HT1080 (cell line): ENCODE measurements at places on chromosomes 7 and 10. TPM values are rescaled to one million over a fixed set of nuclear protein-coding genes. Genes with fewer than 3 reads are reported as not detected.

The FGFBP3 gene
- 1.4 and 2.9 TPM in 2 replicates for total RNA-seq

The WNT8B gene
- total RNA-seq, result not detected in 2 replicates

DNA sequence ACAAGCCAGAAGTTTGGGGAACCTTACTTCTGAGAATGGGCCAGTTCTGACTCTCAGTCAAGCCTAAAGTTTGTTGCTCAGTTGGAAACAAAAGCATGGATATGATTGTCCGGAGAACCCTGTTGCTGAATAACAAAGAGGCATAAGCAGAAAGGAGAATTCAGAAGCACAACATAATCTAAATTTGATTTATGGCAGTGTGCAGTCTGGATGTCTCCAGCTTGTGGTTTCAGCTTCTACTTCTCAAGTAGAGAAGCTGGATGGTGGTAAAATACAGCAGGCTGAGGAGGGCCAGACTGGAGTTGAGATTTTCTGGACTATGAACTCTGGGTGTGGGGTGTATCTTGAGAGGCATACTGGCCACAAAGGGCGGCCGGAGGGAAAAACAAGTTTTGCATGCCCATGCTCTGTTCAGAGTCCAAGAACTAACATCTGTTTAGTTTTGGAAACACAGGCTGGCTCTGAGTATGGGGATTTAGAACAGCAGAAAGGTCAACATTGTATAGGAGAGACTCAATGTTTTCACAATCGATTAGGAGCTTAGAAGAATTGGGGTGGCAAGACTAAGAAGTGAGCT, 592.9 kb downstream of the CNTNAP2 start:
- no peak for DNase-seq

DNA sequence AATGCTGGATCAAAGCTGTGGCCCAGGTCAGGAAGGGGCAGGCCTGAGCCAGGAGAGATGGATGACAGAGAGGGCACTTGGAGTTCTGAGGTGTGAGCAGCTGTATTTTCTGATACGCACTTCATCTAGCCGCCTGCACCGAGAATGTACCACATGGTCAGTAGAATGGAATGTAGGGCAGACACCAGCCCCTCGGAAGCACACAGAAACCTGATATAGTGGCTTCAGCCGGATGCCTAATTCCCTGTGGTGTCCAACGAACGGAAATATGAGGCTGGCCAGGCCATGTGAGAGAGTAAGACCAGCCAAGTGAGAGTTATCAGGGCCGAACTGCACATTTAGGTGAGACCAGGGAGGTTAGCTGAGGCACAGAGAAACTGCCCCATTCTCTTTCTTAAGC, 46.7 kb upstream of the PLCE1 start:
- peak; percentile 95 for DNase-seq

DNA sequence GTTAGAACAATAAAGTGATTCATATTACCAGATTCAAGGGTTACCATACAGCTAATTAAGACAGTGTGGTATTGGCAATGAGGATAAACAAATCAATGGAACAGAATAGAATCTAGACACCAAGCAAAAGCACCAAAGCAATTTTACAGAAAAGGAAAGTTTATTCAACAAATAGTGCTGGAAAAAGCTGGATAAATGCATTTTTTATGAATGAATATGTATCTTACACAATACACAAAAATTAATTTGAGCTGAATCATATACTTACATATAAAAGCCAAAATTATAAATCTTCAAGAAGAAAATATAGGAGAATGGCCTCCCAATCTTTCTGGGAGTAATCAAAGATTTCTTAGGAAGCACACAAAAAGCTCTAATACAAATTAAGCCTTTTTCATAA, 220.4 kb upstream of the PTN start:
- DNase-seq, result no peak
